Tongue (tissue), 3 donors: ENCODE measurements at places on chromosomes 13 and 19.

DNA sequence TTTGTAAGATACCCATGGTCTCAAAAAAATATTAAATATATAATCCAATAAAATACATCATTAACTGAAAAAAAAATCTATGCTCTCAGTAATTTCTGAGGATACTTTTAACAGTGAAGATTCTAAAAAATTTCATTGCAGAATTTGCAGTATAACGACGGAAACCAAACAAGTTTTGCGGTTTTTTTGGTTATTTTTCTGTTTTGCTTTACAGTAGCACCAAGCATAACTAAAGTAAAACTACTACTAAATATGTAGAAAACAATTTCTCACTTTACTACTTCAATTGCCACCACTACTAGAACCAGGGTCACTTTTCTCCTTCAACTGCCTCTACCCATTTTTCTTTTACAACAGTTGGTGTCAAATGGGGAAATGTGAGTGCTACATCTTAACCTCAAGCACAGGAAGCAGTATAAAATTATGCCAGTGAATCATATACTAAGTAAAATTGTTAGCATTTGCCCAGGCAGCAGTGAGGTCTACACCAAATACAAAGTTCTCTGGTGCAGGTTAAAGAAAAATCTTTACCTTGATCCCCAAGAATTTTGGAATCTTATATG, 24.1 kb downstream of the MICU2 start:
- no peak for DNase-seq

- DNase-seq = no peak
Observed at GRCh38 chr19:17676295-17676694, 11.9 kb downstream of the UNC13A start.

DNA sequence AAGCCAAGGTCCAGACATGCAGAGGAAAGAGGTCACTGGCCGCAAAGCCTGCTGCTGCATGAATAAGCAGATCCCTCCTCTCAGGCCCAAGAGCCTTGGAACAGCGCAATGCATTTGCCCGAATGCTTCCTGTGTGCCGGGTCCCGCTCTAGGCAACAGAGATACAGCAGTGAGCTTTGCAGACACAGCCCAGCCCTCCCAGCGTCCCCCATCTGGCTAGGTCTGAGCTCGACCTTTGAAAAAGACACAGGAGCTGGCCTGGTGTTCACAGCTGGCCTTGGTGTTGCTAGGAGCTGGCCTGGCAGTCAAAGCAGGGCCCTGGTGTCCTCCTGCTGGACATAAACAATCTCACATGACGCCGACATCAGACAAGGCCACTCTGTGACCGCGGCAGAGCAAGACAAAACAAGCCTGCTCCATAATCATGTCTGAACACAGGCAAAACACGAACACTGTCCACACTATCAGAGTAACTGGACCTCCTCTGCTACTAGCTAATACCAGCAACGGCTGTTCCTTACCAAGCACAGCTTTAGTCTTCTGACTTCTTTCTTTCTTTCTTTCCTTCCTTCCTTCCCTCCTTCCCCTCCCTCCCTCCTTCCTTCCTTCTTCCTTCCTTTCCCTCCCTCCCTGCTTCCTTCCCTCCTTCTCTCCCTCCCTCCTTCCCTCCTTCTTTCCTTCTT, 5.7 kb upstream of the PEX11G start:
- peak; percentile 40 for DNase-seq

DNA sequence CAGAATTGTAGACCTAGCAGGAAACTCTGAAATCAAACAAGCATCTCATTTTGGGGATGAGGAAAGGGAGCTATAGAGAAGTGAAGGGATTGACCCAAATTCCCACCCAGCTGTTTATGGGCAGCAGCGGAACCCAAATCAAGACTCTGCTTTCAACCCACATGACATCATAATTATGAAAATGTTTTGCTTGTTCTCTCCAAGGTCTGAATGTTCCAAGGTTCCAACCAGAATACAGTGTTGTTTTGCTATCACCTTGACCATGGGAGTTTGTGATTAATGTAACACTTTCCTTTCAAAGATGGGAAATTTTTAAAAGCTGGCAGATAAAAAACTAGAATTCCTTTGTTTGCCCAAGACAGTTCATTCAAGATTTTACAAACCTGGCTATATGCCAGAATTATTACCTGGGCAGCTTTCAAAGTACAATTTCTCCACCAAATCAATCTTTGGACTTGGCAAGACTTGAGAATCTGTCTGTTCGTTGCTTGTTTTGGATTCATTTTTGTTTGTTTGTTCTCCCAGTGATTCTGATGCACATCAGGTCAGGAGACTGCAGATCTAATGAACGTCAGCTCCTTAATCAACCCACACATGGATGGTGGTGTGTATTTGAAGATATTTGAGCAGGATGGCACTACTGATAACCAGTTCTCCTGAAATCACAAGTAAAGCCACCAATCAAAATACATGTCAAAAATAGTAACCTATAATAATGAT, 322.7 kb downstream of the FOXO1 start:
- DNase-seq = peak; percentile 27

DNA sequence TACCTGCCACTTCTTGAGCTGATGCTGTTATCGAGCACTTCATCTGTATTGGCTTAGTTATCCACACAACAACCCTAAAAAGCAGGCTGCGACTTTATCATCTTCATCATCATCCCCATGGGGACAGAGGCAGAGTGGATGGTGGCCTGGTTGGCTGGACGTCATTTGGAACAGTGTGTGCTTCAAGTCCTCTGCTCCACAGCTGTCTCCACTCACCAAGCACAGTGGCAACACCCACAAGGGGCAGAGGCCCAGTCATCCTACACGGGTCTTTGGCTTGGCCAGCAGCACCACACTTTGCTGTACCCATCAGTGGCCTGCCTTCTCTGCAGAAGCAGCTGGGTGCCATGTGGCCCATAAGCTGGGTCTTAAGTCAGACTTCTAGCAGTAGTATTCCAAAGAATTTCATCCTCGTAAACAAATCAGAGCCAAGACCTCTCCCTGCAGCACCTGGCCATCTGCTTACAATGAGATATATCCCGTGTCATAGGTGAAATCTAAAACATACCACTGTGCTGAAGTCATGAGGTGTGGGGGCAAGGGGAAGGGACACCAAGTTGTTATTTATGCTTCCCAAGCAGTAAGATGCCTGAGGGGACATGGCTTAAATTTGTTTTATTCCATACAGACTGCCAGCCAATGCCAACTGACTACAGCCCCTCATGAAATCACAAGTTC, 47.9 kb upstream of the EPHX3 start:
- DNase-seq = peak; percentile 93

DNA sequence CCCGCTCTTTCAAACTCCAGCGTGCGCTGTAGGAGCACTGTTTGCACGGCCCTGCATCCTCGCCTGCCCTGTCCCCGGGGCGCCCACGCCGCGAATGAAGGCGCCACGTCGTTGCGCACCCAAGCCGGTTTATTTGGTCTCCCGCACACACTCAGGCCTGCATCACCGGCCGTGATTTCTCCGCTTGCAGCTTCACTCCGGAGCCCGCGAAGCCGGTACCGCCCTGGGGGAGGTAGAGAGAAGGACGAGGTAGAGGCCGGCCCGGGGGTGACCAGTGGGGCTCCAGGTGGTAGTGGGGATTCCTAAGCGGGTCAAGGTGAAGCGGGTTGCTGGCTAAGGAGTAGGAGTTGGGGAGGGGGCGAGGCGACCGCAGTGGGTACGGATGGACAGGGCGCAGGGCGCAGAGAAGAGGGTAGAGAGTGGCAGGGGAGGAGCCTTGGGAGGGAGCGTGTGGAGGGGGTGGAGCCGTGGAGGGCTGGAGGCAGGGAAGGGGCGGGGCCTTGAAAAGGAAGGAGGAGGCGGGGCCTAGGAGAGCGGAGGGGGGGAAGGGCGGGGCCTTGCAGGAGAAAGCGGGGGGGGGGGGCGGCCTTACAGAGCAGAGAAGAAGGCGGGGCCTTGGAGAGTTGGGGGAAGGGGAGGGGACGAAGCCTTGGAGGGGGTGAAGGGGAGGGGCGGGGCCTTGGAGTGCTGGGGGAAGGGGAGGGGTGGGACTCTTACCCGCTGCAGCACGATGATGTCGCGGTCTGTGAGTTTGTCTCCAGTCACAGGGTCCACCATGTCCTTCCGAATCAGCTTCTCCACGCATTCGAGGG, 24.6 kb downstream of the NOSIP start:
- peak; percentile 80 for DNase-seq

DNA sequence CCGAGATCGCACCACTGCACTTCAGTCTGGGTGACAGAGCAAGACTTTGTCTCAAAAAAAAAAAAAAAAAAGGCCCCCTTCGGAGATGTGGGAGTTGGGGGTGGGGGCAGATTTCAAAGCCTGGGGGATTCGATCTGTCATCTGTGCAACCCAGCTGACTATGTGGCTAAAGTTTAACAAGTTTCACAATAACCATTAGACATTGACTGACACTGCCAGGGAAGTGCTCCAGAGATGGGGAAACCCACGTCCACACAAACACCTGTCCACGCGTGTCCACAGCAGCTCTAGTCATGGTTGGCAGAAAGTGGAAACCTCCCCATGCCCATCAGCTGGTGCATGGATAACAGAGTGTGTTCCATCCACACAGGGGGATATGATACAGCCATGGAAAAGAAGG, 37.6 kb upstream of the HOMER3 start:
- DNase-seq = no peak

- DNase-seq = no peak
Observed at GRCh38 chr13:19713186-19713965, 69.4 kb downstream of the PSPC1 start.

- no peak for DNase-seq
Observed at GRCh38 chr13:28613562-28613961, 45.4 kb upstream of the POMP start.

DNA sequence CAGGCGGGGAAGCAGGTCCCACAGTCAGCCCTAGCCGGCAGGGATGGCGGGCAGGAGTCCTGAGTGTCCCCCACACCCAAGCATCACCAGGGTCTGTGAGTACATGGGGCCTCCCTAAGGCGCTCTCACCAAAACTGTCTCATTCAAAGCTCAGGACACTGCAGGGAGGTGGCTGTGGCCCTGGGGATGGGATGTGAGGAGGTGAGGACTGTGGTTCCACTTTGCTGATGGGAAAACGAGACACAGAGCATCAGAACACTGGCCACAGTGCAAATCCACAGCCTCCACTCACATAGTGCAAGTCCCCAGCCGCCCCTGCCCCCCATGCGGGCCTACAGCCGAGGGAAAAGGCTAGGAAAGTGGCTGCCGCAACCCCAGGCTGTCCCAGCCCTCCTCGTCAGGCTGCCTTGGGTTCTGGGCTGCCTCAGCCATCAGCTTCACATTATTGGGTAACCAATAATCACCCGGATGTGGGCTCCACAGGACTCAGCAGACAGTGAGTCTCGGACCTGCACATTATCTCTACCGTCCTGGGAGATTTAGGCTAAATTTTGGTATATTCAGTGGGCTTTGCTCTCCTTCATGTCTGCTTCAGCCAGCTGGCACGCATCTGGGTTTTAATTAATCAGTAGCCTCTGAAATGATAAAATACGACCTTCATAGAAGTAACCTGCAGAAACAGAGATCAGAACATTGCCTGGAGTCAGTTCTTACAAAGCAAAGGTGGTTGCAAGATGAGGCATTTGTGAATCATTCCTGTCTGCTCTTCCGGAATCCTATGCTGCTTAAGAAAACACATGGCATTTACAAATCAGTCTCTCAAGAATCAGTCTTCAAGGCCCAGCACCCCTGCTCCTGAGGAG, 77.0 kb downstream of the SOX1 start:
- no peak for DNase-seq

- DNase-seq = no peak
Observed at GRCh38 chr19:7788178-7788932, 25.3 kb downstream of the CLEC4M start.

GRCh38 chr13:93279982-93280381, 53.4 kb downstream of the GPC6 start:
- no peak for DNase-seq

GRCh38 chr19:55530996-55531395, 5.9 kb downstream of the SBK2 start:
- no peak for DNase-seq
